Hematopoietic multipotent progenitor cell treated with erythropoietin and hydrocortisone succinate and interleukin-3 and kit ligand, for 6 days (in vitro differentiated cells): ENCODE measurements at places on chromosomes 2 and 18.

DNA sequence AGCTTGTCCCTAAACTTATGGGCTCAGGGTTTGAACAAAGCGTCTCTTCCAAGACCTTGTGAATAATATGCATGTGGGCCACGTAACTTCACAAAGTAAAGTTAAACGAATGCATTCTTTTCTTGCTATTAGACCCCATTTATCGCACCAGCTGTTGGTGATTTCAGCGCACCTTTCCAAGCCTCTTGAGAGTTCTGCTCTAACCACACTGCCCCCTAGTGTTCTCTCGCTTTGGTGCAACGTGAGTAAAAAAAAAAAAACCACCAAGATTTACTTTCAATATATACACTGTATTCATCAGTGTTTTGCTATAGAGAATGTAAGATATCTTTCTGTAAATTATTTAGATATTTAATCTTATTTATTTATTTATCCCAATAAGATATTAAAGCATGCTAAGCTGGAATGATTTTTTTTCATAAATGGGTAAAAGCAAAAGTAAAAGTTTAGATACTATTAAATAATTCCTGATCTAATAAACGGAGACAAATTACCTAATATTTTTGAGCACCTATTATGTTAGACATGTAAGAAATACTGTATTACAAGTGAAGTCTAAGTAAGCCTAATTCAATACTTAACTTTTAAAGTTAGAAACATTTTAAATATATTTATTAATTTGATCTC, 459.5 kb downstream of the DLGAP1 start:
- peak; percentile 96 for DNase-seq

DNA sequence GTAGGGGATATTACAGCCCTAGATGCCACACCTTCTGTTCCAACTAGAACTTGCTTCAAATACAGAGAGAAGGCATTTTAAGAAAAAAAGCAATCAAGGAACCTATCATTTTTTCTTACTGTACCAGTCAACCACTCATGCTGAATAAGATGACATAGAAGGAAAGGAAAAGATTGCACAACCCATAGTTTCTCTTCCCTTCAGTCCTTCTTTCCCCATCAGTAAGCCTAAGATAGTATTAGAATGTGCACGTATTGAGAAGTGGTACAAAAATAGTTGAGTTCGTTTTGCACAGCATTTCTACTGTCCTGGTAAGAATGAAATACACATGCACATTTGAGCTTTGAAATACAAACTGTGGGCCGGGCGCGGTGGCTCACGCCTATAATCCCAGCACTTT, 27.0 kb upstream of the HK2 start:
- DNase-seq, result no peak

- no peak for DNase-seq
Measured at GRCh38 chr2:202491514-202491913, 115.4 kb downstream of the BMPR2 start.

DNA sequence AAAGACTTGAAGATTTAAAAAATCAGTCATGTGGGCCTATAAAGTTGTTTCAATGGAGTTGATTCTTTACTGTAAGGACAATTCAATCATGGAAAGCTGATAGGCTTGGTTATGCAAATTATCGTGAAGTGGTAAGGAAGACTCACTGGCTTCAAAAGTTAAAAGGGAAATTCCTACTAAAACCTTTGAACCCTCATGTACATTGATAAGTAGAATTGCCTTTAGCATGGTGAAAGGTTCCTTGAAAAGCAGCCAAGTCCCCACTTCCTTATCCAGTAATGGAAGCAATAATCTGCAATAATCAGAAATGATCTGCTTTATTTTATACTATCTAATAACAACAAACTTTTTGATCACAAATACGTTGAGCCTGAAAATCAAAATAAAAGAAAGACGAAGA, 14.4 kb upstream of the CCL20 start:
- DNase-seq, result no peak

DNA sequence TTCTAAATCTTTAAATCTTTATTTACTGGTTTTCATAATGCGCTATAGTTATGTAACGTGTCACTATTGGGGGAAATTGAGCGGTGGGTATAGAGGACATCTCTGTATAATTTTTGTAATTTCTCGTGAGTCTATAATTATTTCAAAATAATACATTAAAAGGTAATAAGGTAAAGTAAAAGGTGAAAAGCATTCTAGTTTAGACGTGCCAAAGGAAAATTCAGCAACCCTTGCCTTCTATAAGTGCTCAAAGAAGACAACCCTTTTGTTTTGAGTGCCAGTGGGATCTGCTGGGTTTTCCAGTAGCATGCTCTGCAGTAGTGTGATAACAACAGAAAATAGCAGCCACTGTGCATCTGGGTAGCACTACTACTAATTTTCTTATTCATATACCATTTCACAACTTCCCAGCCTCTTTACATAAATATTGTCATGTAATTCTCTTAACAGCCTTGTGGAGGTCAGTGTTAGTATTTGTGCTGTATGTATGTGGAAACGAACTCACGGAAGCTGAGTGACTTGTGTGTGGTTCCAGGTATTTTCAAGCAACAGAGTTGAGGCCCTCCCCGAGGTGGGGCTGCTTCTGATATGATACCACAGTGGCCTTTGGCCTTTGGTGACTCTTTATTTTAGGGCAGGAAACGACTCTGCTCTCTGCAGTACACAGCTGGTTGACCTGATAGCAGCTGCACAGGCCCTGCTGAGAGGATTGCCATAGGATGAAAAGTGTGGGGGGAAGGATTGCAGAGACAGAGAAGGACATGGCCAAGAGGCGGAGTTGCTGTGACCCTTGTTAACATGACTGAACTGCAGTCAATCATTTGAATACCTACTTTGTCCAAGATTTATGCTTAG, 104.5 kb downstream of the TDRD15 start:
- DNase-seq, result peak; percentile 79

GRCh38 chr18:48956356-48956755, 5.6 kb upstream of the SMAD7 start:
- DNase-seq, result no peak

DNA sequence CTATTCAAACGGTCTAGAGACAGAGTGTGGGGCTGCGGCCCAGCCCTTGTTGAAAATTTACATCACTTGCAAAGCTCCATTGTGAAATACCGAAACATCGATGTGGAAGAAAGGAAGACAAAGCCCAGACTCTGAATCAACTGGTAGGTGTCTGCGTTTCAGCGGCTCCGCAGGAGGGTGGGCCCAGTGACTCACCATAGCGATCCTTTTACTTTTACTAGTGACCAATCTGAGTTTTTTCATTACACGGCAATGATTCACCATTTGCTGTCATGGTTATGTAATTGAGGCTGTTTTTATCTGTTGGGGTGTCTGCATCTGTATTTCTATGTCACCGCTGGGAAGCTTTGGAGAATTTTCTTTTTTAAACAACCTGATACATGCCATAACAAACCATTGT, 66.6 kb upstream of the ODC1 start:
- DNase-seq, result no peak

- DNase-seq, result peak; percentile 69
Measured at GRCh38 chr2:184599872-184600222, 1.5 kb downstream of the ZNF804A start.

DNA sequence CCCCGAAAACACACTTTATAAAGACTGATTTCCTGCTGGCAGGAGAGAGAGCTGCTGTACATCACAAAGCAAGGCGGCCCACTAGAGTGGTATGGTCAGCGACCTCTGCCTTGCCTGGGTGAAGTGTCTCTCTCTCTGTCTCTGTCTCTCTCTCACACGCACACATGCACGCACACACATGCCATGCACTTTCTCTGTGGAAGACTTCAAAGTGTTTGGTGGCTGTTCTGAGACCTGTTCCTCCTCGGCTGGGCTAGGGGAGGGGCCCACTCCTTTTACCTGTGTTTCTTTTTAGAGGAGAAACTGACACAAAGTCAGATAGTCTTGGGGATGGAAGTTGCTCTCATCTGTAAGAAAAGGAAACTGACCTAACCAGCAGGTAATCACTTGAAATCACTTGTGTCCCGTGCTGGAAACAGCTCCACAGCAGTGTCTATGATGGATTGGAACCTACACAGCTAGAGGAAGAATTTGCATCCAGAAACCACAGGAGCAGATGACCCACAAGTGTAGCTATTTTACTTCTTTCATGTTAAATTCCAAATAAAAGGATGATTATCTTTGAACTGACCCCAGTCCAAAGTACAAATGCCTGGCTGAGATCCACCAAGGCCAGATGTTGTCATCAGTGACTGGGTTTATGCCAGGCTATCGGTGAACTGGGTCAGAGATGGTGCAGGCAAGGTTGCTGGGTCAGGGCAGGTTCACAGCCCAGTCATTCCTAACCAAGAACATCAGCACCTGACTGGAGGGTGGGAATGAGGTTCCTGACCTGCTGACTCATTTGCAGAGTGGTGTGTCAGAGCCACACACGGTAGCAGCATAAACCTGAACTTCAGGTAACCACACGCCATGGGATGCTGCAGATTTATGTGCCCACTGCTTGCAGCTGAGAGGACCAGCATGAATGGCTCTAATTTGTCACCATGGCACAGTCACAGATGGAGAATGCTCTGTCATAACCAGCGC, 63.0 kb downstream of the NPAS2 start:
- DNase-seq, result no peak

DNA sequence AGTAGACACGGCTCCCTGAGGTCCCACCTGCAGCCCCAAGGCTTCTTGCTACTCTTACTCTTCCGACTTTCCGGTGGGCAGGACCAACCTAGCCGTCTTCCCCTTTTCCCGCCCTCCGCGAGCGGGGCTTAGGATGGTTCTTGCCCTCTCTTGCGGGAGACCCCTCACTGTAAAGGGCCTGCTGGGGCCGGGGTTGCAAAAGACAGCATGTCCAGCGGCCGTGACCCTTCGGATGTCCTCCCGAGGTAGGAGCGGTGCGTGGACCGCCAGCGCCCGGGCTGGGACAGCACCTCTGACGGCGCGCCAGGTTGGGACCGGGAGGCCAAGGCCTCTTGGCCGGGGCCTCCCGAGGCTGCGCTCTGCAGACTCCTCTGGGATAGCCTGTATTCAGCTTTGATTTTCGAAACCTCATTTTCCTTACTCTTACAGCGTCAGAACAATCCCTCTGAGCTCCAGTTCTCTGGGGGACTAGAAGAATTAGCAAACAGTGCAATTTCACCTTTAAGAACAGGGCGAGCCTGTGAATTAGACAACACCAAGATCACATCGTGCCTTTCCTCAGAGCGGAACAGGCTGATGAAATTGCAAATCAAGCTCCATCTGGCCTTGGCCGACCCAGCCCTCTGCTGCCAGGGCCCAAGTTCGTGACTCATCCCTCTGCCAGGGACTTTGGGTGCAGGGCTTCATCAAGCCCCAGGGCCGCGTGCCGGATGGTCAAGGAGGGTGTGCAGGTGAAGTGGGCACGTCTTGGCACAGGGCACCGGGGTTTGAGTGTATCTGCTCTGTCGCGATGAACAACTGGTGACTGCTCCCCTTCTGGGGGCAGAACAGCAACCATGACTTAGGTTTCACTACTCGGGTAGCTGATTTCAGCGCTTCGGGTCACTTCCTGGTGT, 777 bp downstream of the MOCOS start:
- DNase-seq, result no peak
